Activated CD4-positive, alpha-beta T cell treated with anti-CD3 and anti-CD28 coated beads for 36 hours (primary cell): ENCODE measurements at places on chromosomes 6 and 20. TPM values are rescaled to one million over a fixed set of nuclear protein-coding genes. Genes with fewer than 3 reads are reported as not detected.

DNA sequence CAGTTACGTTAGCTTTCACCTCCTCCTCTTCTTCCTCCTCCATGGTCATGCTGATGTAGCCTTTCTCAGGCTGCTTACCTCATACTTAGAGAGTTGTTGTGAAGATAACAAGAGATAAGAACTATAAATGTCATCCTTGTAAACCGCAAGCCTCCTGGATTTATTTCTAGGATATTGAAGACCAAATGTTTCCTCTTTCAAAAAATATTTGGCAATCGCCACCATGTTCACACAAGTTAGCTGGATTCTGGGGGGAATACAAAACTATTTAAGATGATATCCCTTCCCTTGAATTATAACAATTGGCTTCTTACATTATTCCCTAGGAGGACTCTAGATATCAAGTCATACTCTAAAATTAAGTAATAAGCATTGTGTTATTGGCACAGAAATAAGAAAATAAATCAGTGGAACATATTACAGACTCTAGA lies 99.8 kb upstream of the PLEKHG1 start:
- DNase-seq, result no peak

DNA sequence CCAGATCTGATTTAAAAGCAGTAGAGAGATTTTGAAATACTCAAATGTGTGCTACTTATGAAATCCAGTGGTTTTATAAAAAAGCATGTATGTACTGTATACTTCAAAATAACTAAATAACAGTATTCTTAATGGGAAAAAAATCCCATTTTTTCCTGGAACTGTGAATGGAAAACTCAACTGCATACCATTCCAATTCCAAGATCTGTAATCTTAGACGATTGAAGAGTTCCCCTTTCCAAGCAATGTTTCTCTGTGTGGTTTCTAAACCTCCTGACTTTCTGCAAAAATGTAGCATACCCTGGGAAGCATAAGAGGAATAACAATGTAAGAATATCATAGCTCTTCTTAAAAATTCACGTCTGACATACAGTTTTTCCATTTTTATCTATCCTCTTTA lies 40.3 kb upstream of the HIVEP2 start:
- no peak for DNase-seq

DNA sequence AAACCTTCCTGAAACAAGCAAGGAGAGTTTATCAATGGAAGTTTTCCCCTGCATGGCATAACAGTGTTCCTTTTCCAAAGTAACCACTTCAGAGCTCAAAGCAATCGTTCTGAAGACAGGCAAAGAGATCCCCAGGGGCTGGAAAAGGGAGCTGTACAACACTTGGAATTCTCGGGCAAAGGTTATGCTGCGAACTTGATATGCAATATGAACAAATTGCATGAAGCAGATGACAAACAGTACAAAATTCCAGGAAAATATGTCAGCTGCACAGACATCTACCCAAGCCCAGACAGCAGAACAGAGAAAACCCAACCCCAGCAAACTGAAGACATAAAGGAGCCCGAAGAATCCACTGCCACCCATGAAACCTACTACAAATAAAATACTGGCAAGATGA lies 18.4 kb downstream of the POPDC3 start:
- no peak for DNase-seq

- no peak for DNase-seq
Observed at GRCh38 chr6:5490501-5491069, 229.3 kb downstream of the FARS2 start.

NHLRC1 gene
- total RNA-seq, result 0.11 TPM
